ENCODE measurements at places on chromosomes 7 and 10.

GRCh38 chr7:131471250-131472004, 85.0 kb downstream of the PODXL start:
- DNase-seq = no peak

DNA sequence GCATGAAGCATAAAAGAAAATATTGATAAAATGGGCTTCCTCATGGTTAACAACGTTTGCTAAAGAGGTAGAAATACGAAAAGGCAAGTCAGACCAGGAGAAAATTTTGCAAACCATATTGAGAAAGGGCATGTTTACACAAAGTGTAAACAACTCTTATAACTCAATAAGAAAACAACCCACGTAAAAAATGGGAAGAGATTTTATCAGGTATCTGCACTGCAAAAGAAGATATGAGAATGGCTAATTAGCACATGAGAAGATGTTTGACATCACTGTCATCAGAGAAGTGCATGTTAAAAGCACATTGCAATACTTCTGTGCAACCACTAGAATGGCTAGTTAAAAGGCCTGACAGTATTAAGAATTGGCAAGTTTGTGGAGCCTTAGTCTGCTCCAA, 99.5 kb downstream of the VPS50 start:
- no peak for DNase-seq

- DNase-seq = no peak
Observed at GRCh38 chr10:89114846-89115625, 92.1 kb downstream of the CH25H start.

GRCh38 chr10:119575506-119575905, 21.3 kb downstream of the TIAL1 start:
- no peak for DNase-seq

DNA sequence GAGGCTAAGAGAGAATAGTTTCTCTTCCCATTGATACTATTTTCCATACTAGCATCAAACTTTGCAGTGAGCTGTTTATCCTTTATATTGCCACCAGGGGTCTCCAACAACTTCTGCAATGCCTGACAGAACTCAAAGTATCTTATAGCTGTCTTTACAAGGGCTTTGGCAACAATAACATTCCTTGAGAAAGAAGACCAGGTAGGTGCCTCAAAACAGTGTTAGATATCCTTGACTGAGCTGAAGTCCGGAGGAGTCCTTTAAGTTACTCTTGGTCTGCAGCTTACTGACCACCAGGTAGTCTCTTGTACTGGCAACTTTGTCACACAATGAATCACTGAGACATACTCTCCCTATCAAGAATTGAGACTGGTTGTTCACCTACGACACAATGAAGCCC, 30.0 kb upstream of the TES start:
- DNase-seq = no peak

DNA sequence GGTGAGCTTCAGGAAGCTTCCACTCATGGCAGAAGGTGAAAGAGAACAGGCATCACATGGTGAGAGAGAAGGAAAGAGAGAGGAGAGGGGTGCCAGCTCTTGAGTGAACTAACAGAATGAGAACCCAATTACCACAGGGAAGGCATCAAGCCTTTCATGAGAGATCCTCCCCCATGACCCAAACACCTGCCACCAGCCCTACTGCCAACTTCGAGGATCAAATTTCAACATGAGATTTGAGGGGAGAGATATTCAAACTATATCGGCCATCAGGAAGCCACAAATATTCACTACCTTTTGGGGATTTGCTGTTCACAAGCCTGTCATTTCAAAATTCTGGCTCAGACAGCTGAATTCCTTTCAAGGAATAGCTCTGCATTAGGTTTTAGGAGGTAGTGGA, 39.9 kb upstream of the SMNDC1 start:
- DNase-seq = no peak

DNA sequence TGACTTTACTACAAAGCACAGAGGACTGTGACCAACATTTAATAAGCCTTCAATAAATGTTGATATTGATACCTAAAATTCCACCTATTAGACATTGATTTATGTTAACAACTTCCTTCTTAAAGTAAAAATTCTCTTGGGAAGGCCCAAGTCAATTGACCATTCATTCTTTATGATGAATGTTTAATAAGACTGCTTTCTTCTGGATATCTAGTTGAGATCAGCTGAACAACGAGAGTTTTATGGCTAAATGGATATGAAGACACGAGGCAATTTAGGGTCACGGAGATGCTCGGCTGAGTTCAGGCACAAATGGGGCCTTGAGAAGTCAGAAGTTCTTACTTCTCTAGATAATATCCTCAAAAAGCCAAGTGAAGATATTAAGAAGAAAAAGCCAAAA, 258.8 kb downstream of the FRMD4A start:
- no peak for DNase-seq

DNA sequence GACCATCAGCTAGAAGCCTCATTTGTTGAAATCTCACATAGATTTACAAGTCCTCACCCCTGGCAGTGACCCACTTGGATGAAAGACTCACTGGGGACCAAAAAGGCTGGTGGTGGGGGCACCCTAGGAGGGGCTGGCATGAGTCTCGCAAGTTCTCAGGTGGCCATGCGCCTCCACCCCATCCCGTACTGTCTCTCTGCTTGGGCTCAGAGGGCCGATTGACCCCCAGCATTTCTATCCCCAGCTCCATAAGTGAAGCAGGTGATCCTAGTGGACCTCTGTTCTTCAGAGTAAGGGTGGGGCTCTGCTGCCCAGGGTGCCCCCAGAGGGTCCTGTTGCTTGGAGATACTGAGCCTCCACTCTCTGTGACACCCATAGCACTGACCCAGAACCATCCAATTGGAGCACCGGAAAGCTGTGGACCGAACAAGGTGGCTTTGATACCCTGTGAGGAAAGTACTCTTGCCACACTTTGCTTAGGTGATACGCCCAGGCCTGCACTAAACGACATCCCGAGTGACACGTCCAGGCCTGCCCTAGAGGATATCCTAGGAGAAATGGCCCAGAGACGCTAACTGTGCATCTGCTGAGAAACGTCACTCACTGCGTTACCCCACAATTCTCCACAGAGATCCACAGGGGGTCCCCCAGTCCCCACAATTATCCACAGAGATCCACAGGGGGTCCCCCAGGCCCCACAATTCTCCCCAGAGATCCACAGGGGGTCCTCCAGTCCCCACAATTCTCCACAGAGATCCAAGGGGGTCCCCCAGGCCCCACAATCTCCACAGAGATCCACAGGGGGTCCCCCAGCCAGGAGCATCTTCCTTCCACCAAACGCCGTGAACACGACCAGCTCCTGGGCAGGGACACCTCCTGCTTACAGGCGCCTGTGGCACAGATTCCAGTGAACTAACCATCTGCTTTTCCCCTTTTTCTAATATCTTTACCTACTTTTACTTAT, 262.9 kb downstream of the PTPRN2 start:
- no peak for DNase-seq

- DNase-seq = no peak
Observed at GRCh38 chr10:91520661-91521060, 110.5 kb downstream of the HECTD2 start.

DNA sequence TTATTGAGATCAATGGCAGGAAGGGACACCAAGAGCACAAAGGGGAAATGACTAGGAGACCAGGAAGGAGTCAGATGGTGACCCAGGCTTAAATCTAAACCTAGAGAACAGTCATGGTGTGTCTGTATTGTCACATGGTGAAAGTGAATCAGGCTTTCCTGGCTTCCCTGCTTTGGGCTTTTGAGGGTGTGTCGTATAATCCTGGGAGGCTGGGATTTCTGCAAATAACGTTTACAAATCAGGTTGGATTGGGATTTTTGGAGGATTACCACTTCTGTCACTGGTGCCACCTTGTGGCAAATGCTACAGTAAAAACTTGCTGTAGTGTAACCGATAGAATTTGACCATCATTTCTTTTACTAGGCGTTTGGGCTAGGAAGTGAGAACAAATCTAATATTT, 502.6 kb downstream of the NRG3 start:
- no peak for DNase-seq

DNA sequence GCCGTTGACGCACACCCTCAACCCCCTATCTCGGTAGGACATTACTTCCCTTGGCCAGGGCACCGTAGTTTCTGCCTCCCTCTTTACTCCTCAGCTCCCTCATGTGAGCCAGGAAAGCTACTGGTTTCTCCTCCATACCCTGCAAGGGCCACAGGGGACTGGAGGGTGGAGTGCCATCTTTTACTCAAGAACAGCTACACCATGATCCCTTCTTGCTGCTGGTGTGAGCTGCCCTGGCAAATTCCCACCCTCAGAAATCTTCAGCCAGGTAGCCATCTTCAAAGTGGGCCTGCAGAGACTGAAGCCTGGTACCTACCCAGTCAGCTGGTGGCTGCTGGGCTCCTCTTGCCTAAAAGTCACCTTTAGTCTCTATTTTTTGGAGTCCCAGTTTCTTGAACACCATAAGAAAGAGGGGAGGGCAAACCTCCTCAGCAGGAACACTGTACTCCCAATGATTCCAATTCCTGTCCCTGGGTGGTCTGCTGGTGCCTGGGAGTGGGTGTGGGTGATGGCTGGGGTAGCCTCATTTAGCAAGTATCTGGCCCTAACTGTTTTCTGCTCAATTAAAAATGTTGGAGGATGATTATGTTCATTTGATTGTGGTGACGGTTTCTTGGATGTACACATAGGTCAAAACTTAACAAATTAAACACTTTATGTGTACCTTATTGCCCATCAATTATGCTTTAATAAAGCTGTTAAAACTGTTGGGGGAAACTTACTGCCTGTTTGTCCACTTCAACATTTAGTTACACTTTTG, 105.0 kb upstream of the NPY start:
- DNase-seq = no peak

- DNase-seq = no peak
Observed at GRCh38 chr7:7554021-7554432, 12.7 kb upstream of the MIOS start.

DNA sequence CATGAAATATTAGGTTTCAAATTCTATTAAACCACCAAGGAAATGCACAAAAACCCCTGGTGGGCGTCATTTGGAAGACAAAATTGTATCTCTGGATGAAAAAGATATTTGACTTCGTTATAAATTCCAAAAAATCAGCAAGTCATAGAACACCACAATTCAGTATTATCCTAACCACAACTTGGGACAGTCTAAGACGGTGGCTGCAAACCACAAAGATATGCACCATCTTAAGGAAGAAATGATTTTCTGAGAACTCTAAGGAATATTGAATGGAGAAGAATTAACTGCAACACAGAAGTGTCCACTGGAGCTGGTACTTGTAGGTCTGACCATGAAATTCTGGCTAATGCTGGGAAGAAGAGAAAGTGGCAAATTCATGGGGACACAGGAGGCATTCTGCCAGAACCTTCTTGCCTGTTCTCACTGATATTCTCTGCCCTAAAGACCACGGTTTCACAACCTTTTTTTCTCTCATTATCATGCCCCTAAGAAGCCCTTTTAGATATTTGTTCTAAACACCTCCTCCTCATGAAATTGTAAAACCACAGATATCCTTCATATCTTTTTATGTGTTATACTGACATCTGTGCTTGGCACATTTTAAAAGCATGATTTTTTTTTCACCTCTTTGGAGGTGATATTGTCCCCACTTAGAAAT, 92.9 kb downstream of the SFMBT2 start:
- DNase-seq = no peak

DNA sequence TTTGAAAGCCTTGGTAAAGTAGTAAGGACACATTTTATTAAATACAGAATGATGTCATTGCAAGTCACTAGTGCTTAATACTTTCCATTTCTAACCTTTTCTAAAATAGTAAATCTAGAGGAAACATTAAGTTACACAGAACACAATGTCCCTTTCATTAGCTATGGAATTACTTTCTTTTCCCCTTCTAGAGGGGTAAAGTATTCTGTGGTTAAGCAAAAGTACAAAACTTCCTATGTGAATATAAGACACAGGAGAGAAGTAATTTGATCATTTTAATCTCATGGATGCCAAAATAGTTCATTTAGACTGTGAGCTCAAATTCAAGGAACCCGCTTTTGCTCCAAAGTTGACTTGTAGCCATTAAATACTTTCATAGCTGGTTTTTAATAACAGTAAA, 49.8 kb downstream of the SEMA3E start:
- no peak for DNase-seq

DNA sequence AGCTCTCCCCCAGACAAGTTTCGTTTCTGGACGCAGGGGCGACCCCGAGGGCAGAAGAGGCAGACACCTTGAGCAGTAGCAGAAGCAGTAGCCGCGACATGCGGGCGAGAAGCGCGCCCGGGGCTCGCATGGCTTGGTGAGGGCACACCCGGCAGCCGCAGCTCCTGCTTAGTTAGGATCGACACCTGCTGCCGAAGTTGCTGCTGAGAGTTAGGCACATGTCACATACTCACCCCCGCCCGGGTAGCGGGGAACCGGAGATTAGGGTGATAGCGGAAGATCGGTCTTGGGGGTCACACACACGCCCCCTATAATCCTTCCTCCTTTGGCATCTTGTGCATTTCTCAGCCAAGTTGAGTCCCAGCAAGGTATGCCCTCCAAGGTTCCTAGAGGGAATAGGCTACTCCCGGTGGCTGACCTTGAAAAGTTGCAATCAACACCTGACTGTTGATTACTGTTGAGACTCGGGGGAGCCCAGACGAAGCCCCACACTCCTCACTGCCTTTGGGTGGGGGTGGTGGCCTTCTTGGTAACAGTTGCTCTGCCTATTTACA, 668 bp downstream of the GPR37 start:
- DNase-seq = no peak

- DNase-seq = no peak
Observed at GRCh38 chr7:98185101-98185500, 26.1 kb upstream of the BHLHA15 start.

DNA sequence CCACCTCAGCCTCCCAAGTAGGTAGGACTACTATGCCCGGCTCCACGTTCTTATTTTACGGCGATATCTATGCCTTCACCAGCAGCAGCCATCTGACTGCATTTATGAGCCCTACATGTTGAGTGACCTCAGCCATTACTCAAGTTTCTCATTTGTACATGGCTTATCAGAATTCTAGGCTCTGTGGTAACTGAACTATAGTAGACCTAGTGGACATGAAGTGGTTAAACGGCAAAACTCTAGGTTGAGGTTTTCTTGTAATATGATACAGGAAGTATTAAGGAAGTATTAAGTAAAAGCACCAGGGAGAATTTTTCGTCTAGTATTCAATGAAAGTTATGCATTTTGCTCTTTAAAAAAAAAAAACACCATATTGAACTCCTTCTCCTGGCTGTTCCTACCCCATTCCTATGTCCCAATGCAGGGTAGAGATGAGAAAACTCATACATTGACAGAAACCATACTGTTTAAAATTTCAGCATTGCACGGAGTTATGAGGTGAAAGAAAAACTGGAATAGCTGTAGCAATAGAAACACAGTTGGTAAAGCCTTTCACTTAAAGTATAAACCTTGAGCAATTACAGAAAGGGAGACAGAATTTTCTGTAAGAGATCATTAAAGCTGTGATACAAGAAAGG, 39.8 kb upstream of the EPC1 start:
- no peak for DNase-seq

DNA sequence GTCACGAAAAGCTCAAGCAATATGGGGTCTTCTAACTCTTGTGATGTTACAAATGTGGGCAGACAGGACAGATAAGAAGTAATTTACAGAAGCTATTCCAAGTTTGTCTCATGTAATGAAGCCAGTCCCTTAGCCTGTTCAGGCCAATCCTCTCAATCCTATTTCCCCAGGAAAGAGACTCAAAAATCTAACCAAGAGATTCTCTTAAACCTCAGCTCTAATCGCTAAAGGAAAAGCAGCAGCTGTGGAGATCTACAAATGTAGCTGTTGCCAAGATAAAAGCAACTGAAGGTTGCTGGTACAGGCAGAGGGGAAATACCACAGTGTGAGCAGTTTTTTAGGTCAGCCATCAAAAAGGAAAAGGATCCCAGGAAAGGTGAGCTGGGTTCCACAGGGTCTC, 39.3 kb downstream of the ANK3 start:
- DNase-seq = no peak
